Germinal center (tissue), 1 donor: ENCODE measurements at places on chromosomes 5 and 9.
A peak's percentile ranks its signal among the peaks of the same experiment; 100 is the strongest.

DNA sequence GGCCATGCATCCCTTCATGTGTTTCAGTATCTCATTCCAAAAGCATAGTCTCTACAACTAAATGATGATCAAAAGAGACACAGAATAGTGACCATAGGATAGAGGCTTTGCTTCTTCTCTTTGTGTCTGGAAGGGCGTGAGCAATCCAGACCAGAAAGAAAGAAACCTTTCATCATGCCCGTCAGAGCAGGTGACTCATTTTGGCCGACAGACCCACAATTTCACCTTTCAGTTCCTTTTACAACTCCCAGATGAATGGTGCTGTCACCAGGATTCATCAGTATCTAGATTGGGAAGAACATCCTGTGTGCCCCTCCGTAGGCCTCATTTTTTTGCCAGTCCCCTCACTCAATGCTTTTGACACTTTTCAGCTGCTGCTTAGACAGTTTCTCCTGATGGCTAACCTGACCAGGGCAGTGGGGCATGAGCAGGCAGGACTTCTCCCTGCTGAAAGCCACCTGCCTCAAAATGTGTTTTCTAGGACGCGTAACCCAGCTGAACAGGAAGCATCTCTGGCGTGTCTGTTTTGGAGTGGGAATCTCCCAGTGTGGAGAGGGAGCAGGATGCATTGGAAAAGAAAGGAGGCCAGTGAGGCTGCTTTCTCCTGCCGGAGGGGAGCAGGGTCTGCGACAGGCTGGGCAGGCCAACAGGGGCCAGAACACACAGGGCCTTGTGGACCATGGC lies 21.2 kb downstream of the ABLIM3 start:
- DNase-seq, result no peak

GRCh38 chr9:16773116-16773515 lies 97.4 kb downstream of the BNC2 start:
- DNase-seq, result no peak

DNA sequence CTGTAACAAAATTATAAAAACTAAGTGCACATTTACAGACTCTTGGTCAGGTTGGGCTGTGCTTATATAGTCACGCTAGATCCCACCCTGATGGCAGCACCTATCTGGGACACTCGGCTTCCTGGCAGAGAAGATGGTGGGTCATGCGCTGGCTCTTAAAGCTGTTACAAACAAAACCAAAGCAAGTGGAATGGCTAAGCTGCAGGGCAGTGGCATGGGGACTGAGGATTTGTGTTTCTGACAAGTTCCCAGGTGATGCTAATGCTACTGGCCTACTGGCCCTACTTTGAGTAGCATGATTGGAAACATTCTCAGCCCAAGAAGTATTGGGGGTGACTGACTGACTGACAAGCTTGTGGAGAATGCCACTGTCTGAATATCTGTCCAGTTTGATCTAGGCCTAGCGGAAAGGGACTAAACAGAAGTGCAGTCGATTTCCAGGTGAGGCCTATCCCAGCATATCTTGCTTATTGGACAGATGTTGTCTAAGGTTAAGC lies 8.3 kb downstream of the BTF3 start:
- no peak for DNase-seq

DNA sequence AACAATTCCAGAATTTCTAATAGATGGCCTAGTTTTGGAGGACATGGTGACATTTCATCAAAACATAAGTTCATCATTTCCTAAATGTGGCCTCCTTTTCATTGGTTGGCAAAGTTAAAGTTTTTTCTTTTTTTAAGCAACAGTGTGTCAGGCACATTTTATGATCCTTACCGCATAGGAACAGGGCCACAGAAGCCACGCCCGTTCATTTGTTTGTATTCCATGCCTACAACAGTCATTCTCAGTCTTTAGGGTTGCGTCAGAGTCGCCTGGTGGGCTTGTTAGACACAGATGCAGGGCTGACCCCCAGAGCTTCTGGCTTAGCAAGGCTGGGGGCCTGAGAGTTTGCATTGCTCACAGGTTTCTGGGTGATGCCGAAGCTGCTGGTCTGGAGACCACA lies 130.2 kb downstream of the HSD17B3 start:
- DNase-seq, result no peak

DNA sequence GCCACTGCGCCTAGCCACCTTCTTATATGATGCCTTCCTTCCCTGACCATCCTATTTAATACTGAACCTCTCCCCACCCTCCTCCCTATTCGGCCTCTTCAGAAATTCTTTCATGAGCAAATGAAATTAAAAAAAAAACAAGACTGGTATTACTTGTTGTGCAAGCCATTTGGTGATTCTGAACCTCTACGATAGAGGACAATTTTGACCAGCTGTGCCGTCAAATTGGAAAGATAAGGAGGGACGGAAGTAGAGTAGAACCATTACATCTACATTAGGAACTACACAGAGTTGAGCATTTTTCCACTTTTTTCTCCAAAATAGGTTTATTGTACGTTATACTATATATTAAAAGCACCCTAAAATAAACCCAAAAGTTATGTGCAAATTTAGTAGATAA lies 2.9 kb downstream of the DHX29 start:
- DNase-seq, result no peak

DNA sequence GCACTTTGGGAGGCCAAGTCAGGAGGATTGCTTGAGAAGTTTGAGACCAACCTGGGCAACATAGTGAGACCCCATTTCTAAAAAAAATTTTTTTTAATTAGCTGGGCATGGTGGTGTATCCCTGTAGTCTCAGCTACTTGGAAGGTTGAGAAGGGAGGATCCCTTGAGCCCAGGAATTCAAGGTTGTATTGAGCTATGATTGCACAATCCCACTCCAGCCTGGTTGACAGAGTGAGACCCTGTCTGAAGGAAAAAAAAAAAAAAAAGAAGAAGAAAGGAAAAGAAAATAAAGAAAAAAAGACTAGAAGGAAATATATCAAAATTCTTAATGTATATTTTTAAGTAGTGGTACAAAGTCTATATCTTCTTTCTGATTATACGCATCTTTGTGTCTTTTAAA lies 28.8 kb upstream of the PCDHB1 start:
- no peak for DNase-seq

GRCh38 chr5:23977997-23978396 lies 470.6 kb downstream of the PRDM9 start:
- no peak for DNase-seq

GRCh38 chr5:96317945-96318344 lies 115.1 kb downstream of the PCSK1 start:
- no peak for DNase-seq

DNA sequence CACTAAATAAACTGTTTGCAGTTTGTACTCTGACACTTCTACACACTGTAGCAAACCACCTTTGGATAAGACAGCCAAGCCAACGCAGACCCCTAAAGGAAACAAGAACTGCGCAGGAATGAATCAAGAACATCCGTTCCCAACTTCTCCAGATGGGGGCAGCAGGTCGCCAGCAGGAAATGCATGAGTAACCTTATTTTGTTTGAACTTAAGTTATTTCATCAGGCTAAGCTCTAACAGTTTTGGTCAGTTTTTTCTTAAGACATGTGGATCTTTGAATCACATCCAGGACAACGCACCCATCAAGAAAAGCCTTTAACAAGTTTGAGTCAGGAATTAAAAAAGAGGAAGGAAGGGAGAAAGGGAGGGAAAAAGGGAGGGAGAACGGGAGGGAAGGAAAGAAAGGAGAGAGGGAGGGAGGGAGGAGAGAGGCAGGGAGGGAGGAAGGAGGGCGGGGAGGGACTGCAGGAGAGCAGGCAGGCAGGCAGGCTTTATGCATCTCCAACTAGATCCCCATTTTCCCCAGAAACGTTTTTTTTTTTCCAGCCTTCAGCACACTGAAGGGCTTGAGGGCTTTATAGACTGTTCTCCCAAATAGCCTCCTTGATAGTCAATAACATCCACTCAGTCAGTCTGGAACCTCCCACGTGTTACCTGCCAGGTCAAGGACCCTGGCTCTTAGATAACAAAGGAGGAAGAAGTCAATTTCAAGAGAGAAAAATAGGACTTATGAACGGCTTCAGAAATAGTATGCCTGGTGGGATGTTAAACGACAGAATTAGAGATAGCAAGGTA lies 22.2 kb downstream of the BHMT start:
- DNase-seq, result peak; percentile 51

DNA sequence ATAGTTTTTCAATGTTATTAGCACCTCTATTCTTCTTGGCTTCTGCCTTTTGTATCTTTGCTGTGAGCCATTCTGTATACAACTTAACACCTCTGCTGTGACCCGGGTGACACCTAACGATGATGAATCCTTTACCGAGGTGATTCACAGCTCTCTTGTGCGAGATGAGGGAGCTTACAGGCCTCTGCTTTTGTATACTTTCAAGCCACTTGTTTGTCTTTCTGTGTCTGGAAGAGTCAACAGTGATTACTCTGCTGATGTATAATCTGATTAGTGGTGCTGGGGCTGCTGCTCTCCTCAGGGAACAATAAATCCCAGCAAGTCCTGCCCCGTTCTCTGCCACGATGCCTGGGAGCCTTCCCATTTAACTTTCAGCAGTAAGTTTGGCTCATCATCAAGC lies 442.9 kb upstream of the SGCD start:
- DNase-seq, result no peak

GRCh38 chr5:19104948-19105347 lies 883.1 kb downstream of the CDH18 start:
- no peak for DNase-seq

DNA sequence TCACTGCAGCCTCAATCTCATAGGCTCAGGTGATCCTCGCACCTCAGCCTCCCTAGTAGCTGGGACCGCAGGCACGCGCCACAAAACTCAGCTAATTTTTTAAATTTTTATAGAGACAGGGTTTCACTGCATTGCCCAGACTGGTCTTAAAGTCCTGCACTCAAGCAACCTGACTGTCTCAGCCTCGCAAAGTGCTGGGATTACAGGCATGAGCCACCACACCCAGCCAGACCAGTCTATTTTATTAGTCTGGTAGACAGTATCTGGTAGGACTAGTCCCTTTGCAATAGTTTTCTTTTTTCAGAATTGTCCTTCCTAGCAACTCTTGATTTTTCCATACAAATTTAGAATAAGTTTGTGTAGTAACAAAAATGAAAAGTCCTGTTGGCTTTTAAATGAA lies 14.1 kb upstream of the GPR150 start:
- DNase-seq, result no peak
